ENCODE measurements at places on chromosomes 3 and 15. TPM values are rescaled to one million over a fixed set of nuclear protein-coding genes. Genes with fewer than 3 reads are reported as not detected.

The CFAP100 gene
- not detected for total RNA-seq

The SLC35G2 gene
- total RNA-seq, result 9.3 TPM

The MME gene
- 18.4 TPM for total RNA-seq

The PLSCR2 gene
- not detected for total RNA-seq

The LRRC3B gene
- total RNA-seq, result 0.74 TPM

The GANC gene
- total RNA-seq, result 23.1 TPM

The CKMT1A gene
- 37.6 TPM for total RNA-seq

The RPL15 gene
- total RNA-seq, result 2,641 TPM

The MYH15 gene
- total RNA-seq, result not detected

The FANCI gene
- 9.1 TPM for total RNA-seq

The KBTBD12 gene
- not detected for total RNA-seq

The ZNF501 gene
- total RNA-seq, result 2.7 TPM

The TM4SF4 gene
- total RNA-seq, result not detected

The RASA2 gene
- total RNA-seq, result 18.4 TPM

The FGF12 gene
- 1.5 TPM for total RNA-seq

The LMCD1 gene
- total RNA-seq, result 78.3 TPM

The KY gene
- 3.7 TPM for total RNA-seq

The PLA2G4D gene
- 26.5 TPM for total RNA-seq

The STRIT1 gene
- total RNA-seq, result not detected
